Endodermal cell (in vitro differentiated cells): ENCODE measurements at places on chromosomes 5 and 9. TPM values are rescaled to one million over a fixed set of nuclear protein-coding genes. Genes with fewer than 3 reads are reported as not detected.

The ENTREP1 gene
- total RNA-seq = 23.9 and 25.8 TPM in 2 replicates

The ACTBL2 gene
- total RNA-seq = not detected in 2 replicates

The PCDHA7 gene
- total RNA-seq = 5.2 and 6.6 TPM in 2 replicates

The SLC6A18 gene
- total RNA-seq = not detected in 2 replicates

The CETN3 gene
- 50.7 and 52.1 TPM in 2 replicates for total RNA-seq
